ENCODE measurements at places on chromosomes 4 and X.

- DNase-seq, result no peak
Measured at GRCh38 chrX:74286950-74287740, 16.8 kb upstream of the ZCCHC13 start.

DNA sequence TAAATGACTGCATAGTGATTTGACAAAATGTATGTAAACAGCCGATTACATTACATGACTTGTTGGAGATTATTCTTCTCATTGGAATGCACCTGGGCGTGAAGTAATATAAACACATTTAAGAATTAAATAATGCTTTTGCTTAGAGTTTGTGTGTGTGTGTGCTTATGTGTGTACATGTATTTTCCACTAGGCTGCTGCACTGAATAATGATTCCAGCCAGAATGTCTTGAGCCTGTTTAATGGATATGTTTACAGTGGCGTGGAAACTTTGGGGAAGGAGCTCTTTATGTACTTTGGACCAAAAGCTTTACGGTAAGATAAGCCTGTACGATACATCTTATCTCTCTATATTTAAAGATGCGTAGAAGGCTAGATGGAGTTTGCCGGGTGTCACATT is 12.6 kb downstream of the NEIL3 start:
- no peak for DNase-seq

- DNase-seq, result no peak
Measured at GRCh38 chr4:100117750-100118149, 72.5 kb downstream of the DDIT4L start.

GRCh38 chrX:110277609-110278008 is 40.3 kb downstream of the AMMECR1 start:
- DNase-seq, result no peak

- DNase-seq, result peak; percentile 0
Measured at GRCh38 chrX:17160975-17161374, 214.0 kb upstream of the NHS start.

DNA sequence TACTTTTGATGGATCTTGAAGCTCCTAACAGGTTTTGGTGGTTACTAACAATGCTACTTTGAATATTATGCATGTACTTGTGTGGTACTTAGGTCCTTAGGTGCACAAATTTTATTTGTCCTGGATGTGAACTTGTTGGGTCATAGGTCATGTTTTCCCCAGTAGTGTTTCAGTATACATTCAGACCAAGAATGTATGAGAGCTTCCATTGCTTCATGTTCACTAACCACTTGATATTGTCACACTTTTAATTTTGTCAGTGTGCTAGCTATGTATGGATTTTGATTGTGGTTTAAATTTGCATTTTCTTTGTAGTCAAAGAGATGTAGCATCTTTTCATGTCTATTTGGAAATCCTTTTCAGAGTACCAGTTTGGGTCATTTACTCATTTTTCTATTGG is 32.2 kb downstream of the CLCN3 start:
- no peak for DNase-seq

- no peak for DNase-seq
Measured at GRCh38 chrX:110159235-110159634, 156.3 kb downstream of the TMEM164 start.

DNA sequence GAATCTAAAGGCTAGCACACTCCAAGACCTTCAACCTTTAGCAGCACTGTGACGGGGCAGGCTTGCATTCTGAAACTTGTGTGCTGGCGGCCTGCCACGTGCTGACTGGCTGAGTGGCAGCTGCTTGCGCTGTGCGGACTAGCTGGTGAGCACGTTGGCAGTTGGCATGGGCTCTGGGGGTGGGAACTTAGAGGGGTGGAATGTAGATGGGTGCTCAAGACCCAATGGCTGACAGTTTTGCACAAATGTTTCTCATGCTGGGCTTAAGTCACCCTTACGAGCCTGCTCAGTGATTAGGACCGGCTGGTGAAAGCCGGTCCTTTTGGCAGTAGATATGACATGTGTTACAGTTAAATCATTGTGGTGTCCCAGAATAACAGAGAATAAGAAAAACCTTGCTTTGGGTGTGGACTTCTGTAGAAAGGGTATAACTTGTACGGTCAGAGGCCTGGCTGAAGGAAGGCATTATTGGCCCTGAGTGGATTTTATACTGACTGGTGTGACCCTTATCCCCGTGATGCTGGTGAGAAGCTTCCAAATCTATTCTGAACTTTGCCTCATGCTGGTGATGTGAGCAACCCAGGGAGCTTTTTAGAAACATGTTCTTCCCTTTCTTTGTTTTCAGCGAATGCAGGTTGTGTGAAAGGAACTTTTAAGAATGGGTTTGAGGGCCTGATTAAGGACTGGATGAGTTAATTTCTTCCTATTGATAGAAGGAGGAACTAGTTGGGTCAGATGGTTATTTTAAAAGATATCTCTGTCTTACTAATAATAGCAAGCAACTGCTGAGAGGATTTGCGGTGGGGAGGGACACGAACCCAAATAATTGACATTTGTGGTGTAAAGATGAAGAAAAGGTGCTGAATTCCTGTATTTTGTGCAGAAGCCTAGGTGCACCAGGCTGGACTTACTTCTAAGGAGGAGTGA is 107.4 kb upstream of the SLC4A4 start:
- peak; percentile 45 for DNase-seq

GRCh38 chr4:104677116-104677515 is 182.4 kb upstream of the CXXC4 start:
- peak; percentile 88 for DNase-seq

- no peak for DNase-seq
Measured at GRCh38 chr4:118757761-118758251, 72.6 kb downstream of the METTL14 start.

- DNase-seq, result no peak
Measured at GRCh38 chr4:184361443-184361842, 112.9 kb downstream of the IRF2 start.

- no peak for DNase-seq
Measured at GRCh38 chrX:133649651-133650050, 234.4 kb upstream of the GPC4 start.

GRCh38 chr4:4254199-4254598 is 6.2 kb upstream of the TMEM128 start:
- DNase-seq, result no peak

GRCh38 chrX:37722595-37722994 is 37.0 kb downstream of the XK start:
- DNase-seq, result no peak

- no peak for DNase-seq
Measured at GRCh38 chr4:133929531-133930239, 271.9 kb downstream of the PABPC4L start.

DNA sequence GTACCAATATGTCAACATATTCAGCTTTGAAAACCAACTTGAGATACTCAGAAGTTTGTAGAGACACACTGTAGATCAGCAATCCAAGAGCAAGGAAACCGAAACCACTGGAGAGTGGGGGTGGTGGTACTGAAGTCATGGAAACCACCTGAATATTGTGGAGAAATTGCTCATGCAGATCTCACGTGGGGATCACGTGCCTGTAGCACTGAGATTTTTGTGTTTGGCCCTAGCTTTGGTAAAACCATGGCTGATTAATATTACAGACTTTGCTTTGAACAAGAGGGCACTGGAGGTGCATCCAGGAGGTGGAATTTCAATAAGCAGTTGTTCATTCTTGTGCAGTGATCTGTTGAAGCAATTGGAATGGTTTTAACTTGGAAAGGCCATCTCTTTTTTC is 47.2 kb downstream of the GBA3 start:
- no peak for DNase-seq

GRCh38 chr4:87109121-87109520 is 111.3 kb downstream of the KLHL8 start:
- no peak for DNase-seq

DNA sequence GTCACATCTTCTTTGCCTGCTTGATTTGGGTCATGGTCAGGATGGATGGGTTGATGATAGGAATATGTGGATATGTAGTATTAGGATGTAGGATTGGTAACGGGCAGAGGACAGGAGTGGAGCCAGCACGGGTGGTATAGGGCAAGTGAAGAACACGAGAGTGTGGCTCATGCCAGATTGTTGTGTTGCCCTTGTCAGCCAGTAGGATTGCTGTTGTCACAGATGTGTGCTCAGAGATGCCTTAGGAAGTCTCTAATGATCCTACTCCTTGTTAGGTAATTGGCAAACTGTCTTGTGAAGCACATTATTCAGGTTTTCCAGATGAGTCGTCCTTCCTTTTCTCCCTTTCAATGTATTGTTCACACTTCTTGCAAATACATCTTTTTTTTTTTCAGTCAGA is 5.5 kb downstream of the ATP10D start:
- no peak for DNase-seq

DNA sequence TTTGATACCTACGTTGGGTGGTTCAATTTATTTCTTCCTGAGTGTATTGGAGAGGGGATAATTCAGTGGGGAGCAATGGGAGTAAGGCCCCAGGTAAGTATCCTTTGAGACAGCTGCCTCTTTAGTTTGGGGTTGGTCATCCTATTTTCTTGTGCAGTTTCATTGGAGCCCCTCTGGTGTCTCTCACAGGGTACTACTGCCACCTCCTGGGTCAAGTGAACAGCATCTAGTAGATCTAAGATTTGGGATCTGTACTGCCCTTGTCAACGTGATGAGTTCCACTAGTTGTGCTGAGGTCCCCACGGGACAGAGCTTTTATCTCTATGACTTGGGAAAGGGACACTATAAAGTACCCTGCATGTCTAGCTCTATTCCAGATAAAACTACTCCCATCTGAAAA is 80.6 kb downstream of the PBDC1 start:
- DNase-seq, result peak; percentile 6

GRCh38 chrX:130280901-130281300 is 12.2 kb upstream of the ZNF280C start:
- DNase-seq, result no peak

Data from NCI-H1105 (cell line).